Left renal pelvis (tissue), 4 donors: ENCODE measurements at places on chromosomes 4 and X. TPM values are rescaled to one million over a fixed set of nuclear protein-coding genes. Genes with fewer than 3 reads are reported as not detected.

- DNase-seq, result no peak
These were observed 25.0 kb upstream of the PDLIM3 start for GRCh38 chr4:185560316-185560715.

DNA sequence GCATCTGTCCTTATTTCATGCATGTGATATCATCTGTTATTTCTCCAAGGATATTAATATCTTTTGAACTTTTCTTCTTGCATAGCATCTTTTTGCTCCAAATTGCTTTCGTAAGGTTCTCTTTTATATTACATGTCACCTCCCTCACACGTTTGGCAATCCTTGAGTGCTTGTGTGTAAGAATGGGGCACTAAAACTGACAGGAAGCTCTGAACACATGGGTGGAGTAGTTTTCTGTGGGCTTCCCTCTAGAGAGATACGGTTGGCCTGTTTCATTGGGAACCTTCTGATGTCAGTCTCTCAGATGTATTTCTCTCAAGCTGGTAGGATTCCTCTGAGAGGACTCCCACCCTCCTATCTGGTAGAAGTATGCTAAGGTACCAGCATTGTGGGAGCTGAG is 223.0 kb downstream of the MID1 start:
- DNase-seq, result no peak

GRCh38 chrX:55702671-55703070 is 14.9 kb upstream of the RRAGB start:
- DNase-seq, result no peak

DNA sequence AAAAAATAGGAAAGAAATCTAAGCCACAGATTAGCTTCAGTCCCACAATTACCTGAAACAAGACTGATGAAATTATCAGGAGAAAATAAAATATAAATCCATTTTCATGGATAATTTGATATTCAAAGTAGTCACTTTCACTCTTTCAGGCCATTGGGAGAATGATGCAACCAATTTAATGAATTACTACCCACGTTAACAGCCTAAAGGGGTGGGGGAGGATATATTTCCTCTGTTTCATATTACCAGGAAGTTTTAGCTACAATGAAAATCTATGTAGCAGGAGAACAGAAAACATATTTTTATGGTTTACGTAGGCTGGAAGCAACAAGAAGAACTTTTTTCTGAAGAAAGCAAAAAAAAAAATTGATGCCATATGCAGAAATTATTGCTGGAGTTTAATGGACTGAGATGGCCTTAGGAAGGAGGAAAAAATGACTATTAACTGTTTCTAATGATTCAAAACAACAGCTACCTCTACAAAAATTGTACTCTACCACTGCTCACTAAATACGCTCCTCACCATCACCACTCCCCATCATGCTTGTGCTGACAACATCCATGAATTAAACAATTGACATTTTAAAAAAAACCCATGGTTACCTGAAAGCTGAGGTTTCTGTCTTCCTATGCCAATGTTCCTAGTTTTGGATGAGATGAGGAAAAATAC is 100.9 kb downstream of the CXXC4 start:
- DNase-seq, result no peak

GRCh38 chrX:11766487-11766886 is 8.4 kb downstream of the MSL3 start:
- DNase-seq, result no peak

XPNPEP2 gene
- 50.5 TPM for polyA plus RNA-seq

ITM2A gene
- 76.1 TPM for polyA plus RNA-seq
